ENCODE measurements at places on chromosomes 12 and 14. TPM values are rescaled to one million over a fixed set of nuclear protein-coding genes. Genes with fewer than 3 reads are reported as not detected.
A peak's percentile ranks its signal among the peaks of the same experiment; 100 is the strongest.

DNA sequence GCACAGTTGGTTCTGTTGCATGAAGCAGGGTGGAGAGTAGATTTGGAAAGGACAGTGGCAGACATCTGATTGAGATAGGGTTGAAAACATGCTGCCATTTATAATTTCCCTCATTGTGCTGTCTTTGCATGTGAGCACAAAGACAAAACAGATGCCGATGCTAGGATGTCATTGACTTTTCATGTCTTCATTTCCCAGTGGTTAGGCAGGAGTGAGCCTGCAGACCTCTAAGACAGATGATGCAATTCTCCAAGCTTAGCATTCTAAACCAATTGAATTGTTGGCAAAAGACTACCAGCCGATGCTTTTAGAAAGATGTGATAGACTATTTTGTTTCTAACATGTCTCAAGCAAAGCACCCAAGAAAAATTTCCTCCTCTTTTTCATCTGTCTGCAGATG is 37.1 kb upstream of the PELI2 start:
- DNase-seq = no peak

The PLBD1 gene
- 41.9 TPM for total RNA-seq

The KRT77 gene
- total RNA-seq = not detected

DNA sequence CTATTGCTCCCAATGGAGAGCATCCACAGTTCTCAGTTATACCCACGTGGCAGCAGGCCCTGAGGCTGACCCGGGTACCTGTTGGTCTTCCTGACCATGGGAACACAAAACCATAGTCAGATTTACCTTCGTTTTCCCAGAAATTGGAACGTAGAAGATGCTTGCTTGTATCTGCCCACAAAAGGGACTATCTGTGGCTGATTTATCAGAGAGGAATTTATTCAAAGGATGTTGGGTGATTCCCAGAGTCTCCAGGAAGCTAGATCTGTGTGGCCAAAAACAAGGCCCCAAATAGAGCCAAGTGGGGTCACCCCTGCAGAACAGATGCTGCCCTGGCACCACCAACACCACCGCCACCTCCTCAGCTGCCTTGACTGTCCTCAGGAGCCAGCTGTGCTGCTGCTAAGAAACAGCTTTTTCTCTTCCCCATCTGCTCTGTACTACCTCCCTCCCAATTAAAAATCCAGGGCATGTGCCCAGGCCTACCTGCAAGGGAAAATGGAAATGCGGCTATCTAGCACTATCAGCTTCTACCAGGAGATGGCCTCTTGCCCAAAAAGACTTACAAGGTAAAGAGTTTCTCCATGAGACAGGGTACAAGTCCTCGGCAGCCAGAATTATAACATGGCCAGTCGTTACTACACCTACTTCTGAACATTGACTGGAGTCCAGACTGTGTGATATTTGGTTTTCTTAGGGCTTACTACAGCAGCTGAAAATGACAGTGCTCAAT is 128.6 kb upstream of the PLEKHG7 start:
- no peak for DNase-seq

- no peak for DNase-seq
Measured at GRCh38 chr14:31492759-31493498, 5.1 kb upstream of the GPR33 start.

GRCh38 chr14:33307691-33308251 is 369.1 kb downstream of the NPAS3 start:
- peak; percentile 13 for DNase-seq

GRCh38 chr14:66120402-66120801 is 365.8 kb upstream of the CCDC196 start:
- DNase-seq = no peak

GRCh38 chr12:98578821-98579220 is 14.7 kb upstream of the SLC25A3 start:
- no peak for DNase-seq

GRCh38 chr12:34598352-34598827 is 576.1 kb downstream of the ALG10 start:
- no peak for DNase-seq

- no peak for DNase-seq
Measured at GRCh38 chr12:104055686-104056388, 5.8 kb upstream of the GLT8D2 start.

The SERPINA9 gene
- total RNA-seq = not detected

The ADAM21 gene
- total RNA-seq = 0.40 TPM

- DNase-seq = no peak
Measured at GRCh38 chr14:38517426-38517825, 261.5 kb upstream of the CLEC14A start.

GRCh38 chr14:75299059-75299458 is 20.4 kb downstream of the FOS start:
- DNase-seq = peak; percentile 54

The GPR84 gene
- total RNA-seq = 1.8 TPM

DNA sequence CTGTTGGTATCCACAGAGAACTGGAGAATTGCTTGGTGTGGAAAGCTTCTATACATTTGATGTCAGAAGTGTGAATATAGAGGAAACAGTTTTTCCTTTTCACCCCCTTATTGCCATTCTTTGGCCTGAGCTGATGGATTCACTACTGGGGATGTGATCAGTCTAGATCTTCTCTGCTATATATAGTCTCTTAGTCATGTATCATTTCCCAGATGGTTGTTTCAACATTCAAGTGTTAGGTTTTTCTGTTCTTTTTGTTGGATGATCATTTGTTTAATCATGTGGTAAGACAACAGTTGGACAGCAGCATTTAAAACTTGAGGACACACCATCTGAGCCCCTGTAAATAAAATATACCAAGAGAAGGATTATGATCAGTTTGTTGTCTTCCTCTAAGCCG is 29.6 kb downstream of the TMX1 start:
- no peak for DNase-seq

DNA sequence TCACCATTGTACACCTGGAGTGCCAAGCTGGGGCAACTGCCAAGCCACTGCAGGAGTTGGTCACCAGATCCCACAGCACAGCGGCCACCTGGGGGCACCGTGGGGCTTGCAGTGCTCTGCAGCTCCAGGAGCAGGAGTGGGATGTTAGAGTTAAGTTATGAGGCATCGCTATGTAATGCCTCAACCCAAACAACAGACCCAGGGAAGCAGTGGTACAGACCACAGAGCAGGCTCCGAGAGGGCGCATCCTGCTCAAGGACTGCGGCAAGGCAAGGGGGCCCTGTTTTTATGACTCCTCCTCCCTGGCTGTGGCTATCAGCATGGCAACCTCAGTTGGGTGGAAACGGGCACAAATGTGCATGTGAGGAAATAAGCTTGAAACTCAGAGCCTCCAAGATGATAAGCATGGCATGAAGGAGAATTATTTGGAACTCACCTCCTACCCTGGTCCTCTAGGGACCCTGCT is 63.1 kb downstream of the ARL6IP4 start:
- DNase-seq = peak; percentile 78

DNA sequence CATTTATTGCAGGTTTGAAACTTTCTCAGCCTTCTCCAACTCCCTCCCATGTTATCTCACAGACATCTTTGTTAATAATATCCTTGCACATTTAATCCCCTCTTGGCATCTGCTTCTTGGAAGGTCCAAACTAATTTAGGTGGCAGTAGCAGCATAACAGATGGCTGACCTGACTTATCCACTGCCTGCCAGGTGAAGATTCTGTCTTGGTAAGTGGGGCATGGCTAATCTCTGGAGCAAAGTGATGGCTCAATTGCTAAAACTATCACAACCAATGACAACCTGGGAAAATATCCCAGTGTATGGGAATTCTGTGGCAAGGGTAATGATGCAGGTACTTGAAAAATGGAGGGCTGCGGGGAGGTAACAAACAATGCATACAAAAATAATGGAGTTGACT is 58.2 kb upstream of the ALG10B start:
- no peak for DNase-seq

DNA sequence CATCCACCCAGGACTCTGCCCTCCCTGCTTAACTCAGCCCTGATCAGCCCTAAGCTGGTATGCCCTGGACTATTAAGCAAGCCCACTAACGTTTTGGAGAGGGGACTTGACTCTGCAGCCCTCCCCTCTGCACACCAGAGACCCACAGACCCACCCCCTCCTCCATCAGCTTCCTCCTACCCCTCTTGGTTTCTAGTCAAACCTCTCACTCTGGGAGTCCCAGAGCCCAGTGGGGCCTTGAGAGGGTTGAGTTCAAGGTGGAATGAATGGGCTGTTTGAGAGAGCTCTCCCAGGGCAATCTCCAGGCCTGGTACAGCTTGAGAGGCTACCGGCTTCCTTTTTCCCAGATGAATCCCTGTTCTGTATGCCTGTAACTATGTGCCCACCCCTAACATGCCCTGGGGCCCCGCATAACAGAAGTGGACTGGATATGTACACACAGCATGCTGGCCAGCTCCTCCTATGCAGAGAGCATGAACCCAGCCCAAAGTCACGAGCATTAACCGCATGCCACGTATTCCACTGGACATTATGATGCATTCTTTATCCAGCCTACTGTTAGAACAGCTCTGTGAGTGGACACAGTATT is 43.6 kb downstream of the IRF2BPL start:
- DNase-seq = no peak

GRCh38 chr14:77760381-77761204 is at the start of gene SNW1:
SNW1 (minus strand) TSS chr14:77761156; CDS start chr14:77761127, 29 bp downstream.
- DNase-seq = peak; percentile 94

GRCh38 chr12:50186681-50187080 is 19.5 kb upstream of the CERS5 start:
- DNase-seq = no peak

DNA sequence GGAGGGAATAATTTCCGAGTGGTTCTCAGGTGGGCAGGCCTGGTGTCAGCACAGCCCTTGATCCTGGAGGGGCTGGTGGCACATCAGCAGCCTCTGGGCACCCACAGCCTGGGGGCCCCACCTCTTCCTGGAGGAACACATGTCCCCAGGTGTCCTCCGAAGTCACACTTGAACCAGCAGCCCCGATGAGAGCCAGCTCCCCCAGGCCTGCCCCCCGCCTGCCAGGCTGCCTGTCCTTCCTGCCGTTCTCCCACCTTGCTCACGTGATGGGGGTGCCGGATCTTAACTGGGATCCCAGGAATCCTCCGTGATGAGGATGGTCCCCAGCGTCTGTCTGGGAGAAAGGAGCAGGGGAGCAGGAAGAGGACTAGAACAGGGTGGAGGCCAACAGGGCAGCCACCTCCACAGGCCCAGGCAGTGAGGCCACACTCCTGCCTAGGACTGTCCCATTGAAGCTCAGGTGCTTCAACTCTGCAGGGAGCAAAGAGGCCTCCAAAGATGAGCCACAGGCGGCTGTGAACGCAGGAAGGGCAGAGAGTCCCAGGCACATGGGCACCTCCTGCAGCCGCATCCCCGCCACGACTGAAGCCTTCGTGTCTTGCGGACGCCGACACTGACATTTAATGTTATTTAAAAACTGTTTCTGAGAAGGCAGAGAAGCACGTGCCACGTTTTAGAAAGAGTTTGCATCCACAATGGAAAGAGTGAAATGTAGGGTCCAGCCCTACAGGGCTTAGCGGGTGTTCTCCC is 77.5 kb downstream of the GALNT9 start:
- no peak for DNase-seq

DNA sequence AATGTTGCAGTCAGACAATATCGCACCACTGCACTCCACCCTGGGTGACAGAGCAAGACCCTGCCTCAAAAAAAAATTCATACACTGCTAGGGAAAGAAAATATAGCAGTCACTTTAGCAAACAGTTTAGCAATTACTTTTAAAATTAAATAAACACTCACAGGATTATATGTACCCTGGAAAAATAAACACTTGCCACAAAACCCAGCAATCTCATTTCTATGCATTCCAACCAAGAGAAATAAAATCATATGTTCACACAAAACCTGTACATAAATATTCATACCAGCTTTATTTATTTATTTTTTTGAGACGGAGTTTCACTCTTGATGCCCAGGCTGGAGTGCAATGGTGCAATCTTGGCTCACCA is 20.2 kb downstream of the ATXN2 start:
- DNase-seq = no peak

GRCh38 chr14:24032727-24033418 is 18.9 kb upstream of the CARMIL3 start:
- no peak for DNase-seq

GRCh38 chr12:71011261-71011660 is 90.7 kb upstream of the PTPRR start:
- DNase-seq = no peak

GRCh38 chr12:117885211-117885610 is 83.6 kb downstream of the KSR2 start:
- DNase-seq = no peak

The TSHR gene
- not detected for total RNA-seq

DNA sequence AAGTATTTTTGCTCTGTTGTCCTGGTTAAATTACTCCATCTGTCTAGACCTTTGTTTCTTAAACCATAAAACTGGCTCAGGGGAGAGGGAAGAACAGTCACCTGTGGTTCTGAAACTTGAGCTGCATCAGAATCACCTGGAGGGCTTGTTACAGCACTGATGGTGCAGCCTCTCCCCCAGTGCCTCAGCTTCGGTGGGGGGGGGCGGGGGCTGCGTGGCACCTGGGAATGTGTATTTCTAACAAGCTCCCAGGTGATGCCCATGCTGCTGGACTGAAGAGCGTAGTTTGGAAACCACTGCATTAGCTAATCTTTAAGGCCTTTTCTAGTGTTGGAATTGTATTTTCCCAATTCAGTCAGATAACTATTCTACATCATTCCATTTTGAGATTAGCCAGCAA is 42.7 kb downstream of the GPHB5 start:
- DNase-seq = no peak

The MIS18BP1 gene
- 18.2 TPM for total RNA-seq

The APOF gene
- total RNA-seq = 0.20 TPM

DNA sequence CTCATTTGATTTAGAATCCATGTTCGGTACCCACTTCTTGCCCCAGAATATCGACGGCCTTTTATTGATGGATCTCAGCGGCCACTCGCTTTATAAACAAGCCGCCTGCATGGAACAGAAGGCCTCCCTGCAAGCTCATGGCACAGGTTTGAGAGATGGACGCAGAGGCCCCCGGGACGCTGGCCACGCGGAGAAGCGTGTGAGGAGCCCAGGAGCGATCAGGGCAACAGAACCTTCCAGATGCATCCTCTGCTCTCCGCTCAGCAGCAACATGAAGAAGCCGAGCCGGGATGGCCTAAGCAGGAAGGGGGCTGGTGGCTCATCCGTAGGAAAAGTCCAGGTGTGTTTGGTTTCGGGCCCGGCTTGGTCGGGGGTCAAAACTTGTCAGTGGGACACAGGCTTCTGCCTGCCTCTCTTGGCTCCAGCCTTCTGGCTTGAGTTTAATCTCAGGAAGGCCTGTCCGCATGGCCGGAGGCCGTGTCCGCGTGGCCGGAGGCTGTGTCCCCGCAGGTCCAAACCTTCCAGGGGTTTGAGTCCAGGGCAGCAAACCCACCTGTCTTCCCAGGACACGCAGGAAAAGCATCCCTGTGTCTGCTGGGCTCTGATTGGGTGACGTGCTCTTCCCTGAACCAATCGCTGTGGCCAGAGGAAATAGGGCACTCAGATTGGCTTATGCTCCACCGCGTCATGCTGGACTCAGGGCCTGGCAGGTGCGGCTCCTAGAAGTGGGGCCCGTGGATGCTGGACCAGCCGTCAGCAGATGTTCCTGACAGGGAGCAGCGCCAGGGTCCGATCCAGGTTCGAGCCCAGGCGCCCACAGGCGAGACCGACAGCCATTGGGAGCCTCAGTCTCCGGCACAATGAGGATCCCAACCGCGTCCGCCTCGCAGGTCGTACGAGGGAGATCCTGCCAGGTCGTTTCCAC is 65.0 kb downstream of the GALNT9 start:
- no peak for DNase-seq

GRCh38 chr14:43587183-43587582 is 919.9 kb downstream of the FSCB start:
- no peak for DNase-seq
